ENCODE measurements at places on chromosomes 5 and 9. TPM values are rescaled to one million over a fixed set of nuclear protein-coding genes. Genes with fewer than 3 reads are reported as not detected.

OR1Q1 gene
- not detected for total RNA-seq

RELL2 gene
- total RNA-seq: 8.9 TPM

CXCL14 gene
- 49.4 TPM for total RNA-seq

FAM151B gene
- 4.6 TPM for total RNA-seq

C7 gene
- total RNA-seq: 288 TPM

CBY3 gene
- total RNA-seq: not detected

DNA sequence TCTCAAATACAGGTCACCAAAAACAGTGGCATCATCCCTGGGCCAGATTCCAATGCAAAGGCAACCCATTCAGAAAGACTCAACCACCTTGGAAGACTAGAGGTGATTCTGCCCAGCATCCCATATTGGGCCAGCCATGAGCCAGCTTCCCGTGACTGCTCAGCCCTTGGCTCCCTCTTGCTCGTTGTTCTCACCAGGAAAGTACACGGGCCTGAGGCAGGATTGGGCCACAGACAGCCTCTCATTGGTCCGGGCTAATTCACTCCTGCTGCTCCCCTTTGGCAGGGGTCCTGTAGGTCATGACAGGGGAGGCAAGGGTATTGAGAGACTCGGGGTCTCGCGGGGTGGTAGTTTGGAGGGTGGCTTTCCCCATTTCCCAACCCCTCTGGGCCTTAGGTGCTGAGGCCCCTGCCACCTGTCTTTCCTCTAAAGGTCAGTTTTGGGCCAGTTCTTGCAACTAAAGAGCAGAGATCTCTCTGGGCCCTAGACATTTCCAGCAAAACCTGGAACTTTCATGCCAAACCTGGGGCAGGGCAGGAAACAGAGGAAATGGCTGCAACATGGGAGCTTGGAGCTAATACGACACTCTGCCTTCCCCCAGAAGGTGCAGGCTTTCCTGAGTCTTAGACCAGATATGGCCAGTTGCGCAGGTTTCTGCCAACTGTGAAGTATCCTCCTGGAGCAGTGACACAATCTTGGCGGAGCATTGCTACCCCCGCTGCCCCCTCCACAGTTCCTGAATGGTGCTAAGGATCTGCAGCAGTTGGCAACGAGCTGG is 22.0 kb upstream of the FGFR4 start:
- no peaks in the 10 kb centered on the region for H3K36me3 ChIP-seq
- H3K4me1 ChIP-seq: no peaks in the 10 kb centered on the region
- no peaks in the 10 kb centered on the region for H3K27me3 ChIP-seq

- no peaks in the 10 kb centered on the region for H3K36me3 ChIP-seq
- no peak overlapping the region for H3K4me3 ChIP-seq
- DNase-seq: no peak
- H3K4me1 ChIP-seq: no peaks in the 10 kb centered on the region
Measured at GRCh38 chr5:128441941-128442350, 96.1 kb downstream of the FBN2 start.

DNA sequence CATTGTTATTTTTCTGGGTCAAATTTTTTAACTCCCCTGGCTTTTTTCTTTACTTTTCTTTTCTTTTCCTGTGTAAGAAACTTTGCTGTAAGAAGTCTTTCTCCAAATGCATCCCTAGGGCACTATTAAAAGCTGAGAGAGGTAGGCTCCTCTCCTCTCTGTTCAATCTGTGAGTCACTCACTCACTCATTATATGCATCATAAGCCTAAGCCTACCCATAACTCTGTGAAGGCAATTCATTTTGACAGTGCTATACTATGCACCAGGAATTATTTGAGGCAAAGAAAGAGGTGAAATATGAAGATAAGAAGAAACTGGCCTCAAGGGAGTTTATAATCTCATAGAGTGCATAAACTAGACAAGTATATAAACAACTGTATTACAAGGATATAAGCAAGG is 67.9 kb upstream of the PRR16 start:
- no peaks in the 10 kb centered on the region for H3K36me3 ChIP-seq
- H3K27ac ChIP-seq: no peak overlapping the region
- H3K4me1 ChIP-seq: no peaks in the 10 kb centered on the region
- DNase-seq: no peak
- no peaks in the 10 kb centered on the region for H3K27me3 ChIP-seq

DNA sequence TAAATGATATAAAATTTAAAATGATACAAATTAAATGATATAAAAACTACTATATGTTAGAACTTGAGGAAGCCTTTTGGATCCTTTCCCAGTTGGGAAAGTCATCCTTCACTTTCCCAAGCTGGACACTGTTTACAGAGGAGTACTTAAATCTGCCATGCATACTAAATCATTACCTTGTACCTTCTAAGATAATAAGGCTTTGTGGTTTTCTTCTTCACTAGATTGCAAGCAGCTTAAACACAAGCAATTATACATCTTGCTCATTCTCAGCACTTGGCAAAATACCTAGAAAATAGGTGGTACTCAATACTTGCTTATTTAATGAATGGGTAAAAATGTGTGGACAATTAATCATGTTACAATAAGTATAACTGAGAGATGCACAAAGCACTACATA is 666.8 kb downstream of the PTPRD start:
- no peak overlapping the region for H3K4me3 ChIP-seq
- H3K27ac ChIP-seq: no peak overlapping the region
- no peaks in the 10 kb centered on the region for H3K27me3 ChIP-seq
- H3K4me1 ChIP-seq: no peaks in the 10 kb centered on the region
- no peak for DNase-seq
- no peaks in the 10 kb centered on the region for H3K36me3 ChIP-seq

GRCh38 chr5:11906497-11906896 is 2.3 kb upstream of the CTNND2 start:
- no peak overlapping the region for H3K4me3 ChIP-seq
- DNase-seq: no peak
- H3K4me1 ChIP-seq: peaks cover 10% of the 10 kb centered on the region

- no peaks in the 10 kb centered on the region for H3K27me3 ChIP-seq
- H3K4me1 ChIP-seq: no peaks in the 10 kb centered on the region
- H3K36me3 ChIP-seq: no peaks in the 10 kb centered on the region
- DNase-seq: no peak
- no peak overlapping the region for H3K27ac ChIP-seq
Measured at GRCh38 chr9:24602693-24603352, 57.1 kb upstream of the IZUMO3 start.

DNA sequence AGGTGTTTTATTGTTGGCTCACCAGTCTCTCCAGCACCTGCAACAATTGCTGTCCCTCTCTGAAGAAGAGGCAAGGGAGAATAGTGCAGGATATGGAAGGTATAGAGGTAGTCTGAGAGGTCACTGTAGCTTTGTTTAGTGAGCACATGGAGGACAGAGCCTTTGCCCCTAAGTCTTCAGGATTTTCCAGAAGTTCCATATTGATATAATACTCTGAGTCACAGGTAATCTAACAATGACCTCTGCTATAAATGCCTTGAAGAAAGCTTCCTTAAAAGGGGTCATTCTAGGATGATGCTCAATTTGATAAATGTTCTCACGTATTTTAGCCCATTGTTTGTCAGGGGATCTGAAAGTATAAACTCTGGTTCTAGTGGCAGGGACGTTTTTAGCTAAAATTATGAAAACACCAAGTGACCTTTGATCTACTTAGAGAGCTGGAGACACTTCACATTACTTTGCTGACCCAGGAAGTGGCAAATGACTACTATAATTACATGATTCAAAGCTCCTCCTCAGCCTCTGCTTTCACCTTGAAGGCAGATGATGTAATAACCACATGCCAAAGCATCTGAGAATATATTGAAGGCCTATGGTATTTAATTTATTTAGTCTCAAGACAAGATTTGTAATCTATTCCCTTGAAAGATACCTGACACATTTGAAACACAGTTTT is 366.9 kb upstream of the NUDT12 start:
- H3K36me3 ChIP-seq: no peaks in the 10 kb centered on the region
- DNase-seq: no peak
- H3K4me1 ChIP-seq: no peaks in the 10 kb centered on the region
- no peak overlapping the region for H3K4me3 ChIP-seq
- H3K27ac ChIP-seq: no peak overlapping the region
